ENCODE measurements at places on chromosomes 13 and 19.

DNA sequence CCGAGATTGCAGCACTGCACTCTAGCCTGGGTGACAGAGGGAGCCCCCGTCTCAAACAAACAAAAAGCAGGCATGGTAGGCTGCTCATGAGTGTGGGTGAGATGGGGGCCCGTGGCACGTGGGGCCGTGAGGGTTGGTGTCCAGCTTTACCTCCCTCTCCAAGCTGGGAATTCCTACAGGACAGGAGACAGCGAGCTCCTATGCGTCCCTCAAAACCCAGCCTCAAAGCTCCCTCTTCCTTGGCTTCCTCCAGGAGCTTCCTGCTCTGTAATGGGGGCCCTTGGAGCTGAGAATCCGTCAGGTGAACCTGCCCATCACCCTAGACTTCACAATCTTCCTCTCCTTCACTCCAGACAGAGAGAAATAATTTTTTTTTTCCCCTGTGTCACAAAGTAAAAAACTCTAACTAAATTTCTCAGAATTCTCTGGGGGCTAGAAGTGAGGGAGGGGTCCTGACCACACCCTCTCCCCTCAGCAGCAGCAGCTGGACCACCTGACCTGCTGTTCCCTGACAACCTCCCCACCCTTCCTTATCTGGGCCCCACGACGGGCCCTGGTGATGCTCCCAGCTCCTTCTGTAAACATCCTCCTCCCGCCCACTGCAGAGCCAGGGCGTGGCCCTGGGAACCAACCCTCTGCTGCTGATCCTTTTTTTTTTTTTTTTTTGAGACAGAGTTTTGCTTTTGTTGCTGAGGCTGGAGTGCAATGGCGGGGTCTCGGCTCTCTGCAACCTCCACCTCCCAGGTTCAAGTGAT, 22.1 kb upstream of the WDR18 start:
- no peak for DNase-seq

DNA sequence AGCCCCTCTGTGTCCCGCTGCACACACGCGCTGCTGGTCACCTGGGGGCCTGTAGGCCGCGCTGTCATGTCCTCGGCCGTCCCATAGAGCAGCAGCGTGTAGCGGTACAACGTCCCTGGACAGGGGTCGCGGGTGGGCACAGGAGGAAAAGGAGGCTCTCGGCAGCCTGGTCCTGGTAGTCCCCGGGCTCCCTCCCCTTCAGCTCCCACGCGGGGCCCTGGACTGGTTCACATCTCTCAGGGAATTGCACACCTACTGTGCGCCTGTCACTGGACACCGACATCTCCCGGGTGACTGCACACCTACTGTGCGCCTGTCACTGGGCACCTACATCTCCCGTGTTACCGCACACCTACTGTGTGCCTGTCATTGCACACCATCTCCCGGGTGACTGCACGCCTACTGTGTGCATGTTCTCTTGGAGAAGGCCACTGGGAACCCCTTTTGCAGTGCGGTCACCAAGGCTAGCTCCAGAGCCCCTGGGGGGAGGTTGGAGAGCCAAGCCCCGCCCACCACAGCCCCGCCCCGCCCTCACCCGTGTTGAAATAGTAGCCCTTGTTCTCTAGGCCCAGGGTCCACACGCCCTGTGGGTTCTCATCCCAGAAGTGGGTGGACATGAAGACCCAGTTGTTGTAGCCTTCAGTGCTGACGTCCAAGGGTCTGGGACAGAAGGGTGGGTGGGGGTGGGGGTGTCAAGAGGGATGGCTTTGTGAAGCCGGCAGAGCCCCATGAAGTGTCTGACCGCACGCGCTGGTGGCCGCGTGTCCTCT, 3.5 kb upstream of the C19orf25 start:
- no peak for DNase-seq

GRCh38 chr19:8922591-8922990, 87.6 kb downstream of the MUC16 start:
- DNase-seq: no peak

DNA sequence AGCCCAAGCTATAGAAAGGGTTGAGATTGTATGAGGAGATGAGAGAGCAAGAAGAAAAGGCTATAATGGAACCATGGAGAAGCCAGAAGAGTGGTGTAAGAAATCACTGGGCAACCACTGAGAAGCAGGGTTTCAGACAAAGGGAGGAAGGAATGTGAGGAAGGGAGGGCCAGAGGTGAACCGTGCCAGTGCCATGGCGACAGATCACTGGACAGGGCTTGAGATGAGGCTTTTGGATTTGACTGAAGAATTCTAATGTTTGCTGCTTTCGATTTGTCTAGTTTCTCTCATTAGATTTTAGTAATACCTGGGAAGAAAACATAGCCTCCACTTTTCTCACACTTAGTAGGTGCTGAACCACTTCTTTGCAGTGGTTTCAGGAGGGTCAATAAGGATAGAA, 6.3 kb upstream of the GPR183 start:
- DNase-seq: no peak

DNA sequence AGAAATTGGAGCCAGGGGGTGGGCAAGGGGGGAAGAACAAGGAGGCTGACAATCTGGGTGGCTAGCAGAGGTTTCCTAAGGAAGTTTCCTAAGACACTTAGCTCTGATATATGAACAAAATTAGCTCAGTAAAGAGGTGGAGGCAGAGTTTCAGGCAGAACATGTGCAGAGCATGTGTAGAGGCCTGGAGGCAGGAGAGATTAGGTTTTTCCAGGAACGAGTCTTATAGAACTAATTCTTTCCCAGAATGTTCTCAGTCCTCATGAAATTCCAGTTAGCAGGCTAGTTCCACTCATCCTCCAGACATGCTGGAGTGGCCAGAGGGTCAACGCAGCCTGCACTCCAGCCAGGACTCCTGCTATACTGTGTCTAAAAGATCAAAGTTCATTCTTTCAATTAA, 184.7 kb downstream of the LACC1 start:
- DNase-seq: no peak

DNA sequence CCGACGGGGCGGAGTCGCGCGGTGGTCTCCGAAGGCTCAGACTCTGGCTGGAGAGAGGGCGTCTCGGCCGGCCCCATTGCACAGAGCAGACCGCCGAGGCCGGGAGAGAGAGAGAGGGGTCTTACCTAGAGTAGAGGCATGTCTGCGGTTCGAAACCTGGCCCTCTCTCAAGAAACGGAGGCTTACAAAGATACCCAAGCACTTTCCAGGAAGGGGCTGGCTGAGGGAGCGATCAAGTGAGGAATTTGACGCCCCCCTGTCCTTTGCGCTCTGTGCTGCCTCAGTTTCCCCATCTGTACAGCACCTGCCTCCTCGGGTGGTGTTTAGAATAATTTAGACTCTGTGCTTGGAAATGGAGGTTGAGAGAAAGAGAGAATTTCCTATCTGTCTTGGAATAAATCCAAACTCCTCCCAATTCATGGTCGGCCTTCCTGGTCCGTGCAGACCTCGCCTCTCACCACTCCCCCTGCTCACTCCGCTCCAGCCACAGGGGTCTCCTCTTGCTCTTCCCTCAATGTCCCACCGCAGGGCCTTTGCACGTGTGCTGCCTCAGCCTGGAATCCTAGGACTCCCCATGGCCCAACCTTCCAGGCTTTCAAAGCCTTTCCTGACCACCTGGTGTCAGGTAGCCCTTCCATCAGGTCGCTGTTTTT, 658 bp upstream of the ISOC2 start:
- no peak for DNase-seq

DNA sequence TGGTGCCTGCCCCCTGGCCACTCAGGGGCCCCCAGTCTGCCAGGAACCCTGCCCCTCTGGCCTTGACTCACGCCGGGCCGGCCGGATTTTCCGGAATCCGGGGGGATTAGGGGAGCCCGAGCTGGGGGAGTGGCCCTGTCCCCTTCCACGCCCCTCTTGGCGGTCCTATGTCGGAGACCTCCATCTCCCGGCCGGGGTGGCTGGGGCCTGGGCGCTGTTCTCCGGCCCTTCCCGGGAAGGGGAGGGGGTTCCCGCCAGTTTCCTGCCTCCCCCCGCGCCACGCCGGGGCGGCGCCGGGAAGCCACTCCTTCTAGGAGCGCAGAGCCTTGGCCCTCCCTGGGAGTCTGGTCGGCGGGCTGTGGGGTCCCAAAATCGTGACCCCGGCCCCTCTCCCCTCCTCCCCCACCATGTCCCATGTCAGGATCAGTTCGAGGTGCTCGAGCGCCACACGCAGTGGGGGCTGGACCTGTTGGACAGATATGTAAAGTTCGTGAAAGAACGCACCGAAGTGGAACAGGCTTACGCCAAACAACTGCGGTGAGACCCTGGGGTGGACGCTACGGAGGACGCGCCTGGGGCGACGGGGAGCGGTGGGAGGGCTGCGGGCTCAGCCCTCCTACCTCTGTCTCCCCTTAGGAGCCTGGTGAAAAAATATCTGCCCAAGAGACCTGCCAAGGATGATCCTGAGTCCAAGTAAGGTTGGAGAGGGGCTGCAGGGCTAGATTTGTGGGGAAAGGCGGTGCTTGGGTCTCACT, 1.3 kb downstream of the TRIP10 start:
- DNase-seq: peak; percentile 6

- no peak for DNase-seq
Measured at GRCh38 chr13:28099396-28100149, 803 bp downstream of the FLT3 start.

GRCh38 chr19:48135411-48135810, 24.8 kb upstream of the PLA2G4C start:
- DNase-seq: no peak

DNA sequence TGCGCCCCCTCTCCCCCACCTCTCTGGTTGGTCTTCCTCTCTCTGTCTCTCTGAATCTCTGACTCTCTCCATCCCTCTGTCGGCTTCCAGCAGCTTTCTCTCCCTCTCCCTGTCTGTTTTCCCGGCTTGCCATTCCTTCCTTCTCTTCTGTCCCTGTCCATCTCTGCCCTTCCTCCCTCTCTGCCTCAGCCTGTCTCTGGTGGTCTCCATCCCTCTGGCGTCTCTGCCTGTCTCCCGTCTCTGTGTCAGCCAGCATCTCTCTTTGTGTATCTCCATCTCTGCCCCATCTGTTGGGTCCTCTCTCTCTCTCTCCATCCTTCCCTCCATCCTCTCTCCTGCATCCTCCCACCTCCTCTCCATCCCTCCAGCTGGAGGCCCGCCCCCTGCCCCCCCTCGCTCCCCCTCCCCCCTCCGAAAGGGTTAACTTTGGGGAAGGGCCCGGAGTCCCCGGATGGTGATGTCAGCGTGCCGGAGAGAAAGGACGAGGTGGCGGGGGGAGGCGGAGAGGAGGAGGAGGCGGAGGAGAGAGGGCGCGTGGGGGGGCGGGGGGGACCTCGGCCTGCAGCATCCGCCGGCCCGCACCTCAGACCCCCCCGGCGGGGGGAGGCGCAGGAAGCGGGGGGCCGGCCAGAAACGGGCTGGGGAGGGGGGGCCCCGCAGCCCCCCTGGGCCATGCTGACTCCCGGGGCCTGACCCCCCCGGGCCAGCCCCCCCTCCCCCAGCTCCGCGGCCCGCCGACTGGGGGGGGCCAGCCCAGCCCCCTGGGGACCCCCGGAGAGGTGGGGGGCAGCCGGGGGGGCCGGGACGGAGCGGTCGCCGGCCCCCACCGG, at the start of gene BRSK1:
Gene BRSK1 (plus strand): TSS at position 450 of the 830 bp plus-strand sequence. CDS start 446 bp downstream, outside the sequence.
- no peak for DNase-seq

- DNase-seq: no peak
Measured at GRCh38 chr13:64869539-64869938, 2360.6 kb downstream of the PCDH9 start.

GRCh38 chr13:39789451-39789850, 134.0 kb downstream of the COG6 start:
- DNase-seq: no peak

DNA sequence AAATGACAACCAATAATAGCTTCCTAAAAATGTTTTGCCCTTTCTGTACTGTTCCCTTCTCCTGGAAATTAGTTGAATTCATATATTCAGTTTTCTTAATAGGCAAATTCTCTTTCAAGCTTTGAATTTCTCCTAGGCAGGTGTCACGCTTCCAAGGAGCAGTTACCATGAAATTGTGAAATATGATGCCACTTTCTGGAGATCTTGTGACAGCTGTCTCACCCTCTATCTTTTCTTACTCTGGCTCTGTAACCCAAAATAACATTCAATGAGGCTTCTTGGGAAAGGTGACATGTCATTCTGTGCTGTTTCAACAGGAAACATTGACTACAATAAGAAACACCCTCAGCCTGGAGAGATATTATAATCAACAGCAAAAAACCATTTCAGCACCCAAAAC, 80.3 kb upstream of the MRI1 start:
- DNase-seq: no peak

GRCh38 chr19:5179256-5179655, 161.4 kb downstream of the PTPRS start:
- no peak for DNase-seq

DNA sequence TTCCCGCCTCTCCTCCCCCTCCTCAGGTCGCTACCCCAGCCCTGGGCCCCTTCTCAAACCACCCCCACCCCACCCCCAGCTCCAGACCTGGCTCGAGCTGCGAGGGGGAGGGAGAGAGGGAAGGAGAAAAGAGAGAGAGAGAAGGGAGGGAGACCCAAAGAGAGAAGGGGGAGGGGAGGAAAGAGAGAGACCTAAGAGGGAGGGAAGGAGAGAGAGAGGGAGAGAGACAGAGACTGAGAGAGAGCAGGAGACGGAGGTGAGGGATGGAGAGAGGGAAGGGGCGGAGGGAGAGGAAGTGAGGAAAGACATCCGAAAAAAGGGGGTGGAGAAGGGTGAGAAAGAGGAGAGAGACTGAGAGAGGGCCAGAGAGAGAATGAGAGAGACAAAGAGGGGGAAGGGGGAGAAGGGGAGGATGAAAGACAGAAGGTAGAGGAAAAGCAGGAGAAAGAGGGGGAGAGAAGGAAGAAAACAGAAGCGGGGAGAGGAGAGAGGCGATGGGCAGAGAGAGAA, 2.0 kb upstream of the SPACA6 start:
- DNase-seq: no peak

DNA sequence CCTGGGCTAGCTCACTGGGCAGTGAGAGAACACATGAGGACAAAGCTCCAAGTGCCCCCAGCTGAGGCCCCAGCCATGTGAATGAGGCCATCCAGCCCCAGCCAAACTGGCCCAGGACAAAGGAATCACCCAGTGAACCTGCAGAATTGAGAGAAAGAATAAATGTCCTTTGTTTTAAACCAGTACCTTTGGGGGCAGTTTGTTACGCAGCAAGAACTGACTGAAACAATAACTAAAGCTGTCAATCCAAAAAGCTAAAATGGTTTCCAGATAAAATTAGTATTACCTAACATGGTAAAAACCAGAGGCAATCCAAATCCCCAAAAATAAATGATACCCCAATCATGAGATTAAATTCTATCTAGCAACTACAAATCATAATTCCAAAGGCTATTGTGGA, 69.6 kb downstream of the ZNF557 start:
- no peak for DNase-seq

Data from effector memory CD4-positive, alpha-beta T cell (primary cell).